ENCODE measurements at places on chromosomes 7 and 10. TPM values are rescaled to one million over a fixed set of nuclear protein-coding genes. Genes with fewer than 3 reads are reported as not detected.

Gene CDHR1
- 0.02 TPM for polyA plus RNA-seq

Gene CPA1
- not detected for polyA plus RNA-seq

Gene OPALIN
- polyA plus RNA-seq, result not detected

Gene PODXL
- polyA plus RNA-seq, result 0.27 TPM

GRCh38 chr10:125399289-125399688, 238.9 kb upstream of the CTBP2 start:
- no peak for DNase-seq
- H3K36me3 ChIP-seq, result no peaks in the 10 kb centered on the region
- H3K4me1 ChIP-seq, result no peaks in the 10 kb centered on the region
- H3K4me3 ChIP-seq, result no peak overlapping the region
- H3K27me3 ChIP-seq, result no peaks in the 10 kb centered on the region

GRCh38 chr10:130481936-130482335, 345.7 kb downstream of the GLRX3 start:
- DNase-seq, result no peak
- H3K36me3 ChIP-seq, result no peaks in the 10 kb centered on the region
- no peak overlapping the region for H3K27ac ChIP-seq
- no peaks in the 10 kb centered on the region for H3K27me3 ChIP-seq

DNA sequence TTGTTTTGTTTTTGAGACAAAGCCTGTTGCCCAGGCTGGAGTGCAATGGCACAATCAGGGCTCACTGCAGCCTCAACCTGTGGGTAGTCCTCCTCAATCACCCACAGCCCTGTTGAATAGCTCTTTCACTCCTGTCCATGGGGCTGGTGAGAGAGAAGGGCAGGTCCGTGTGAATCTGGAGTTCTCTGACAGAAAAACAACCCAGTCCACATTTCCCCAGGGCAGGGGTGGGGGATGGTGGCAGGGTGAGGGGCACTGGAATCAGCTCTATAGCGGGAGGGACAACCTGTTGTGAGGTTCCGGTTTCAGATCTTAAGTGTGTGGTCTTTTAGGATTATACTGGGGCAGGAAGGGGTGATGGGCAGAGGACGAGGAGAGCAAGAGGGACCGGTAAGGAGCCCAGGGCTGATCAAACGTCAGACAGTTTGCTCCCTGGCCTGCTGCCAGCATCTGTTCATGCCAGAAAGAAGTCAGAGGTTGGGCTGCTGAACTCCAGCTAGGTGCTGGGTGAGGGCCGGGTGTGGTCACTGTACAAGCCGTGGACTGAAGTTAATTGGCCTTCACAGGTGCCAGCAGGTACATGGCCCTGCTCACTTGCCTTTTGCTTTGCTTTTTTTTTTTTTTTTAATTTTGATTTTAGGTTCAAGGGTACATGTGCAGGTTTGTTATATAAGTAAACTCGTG, 33.2 kb upstream of the MKRN1 start:
- H3K4me3 ChIP-seq, result no peak overlapping the region
- DNase-seq, result no peak
- no peaks in the 10 kb centered on the region for H3K4me1 ChIP-seq
- H3K27ac ChIP-seq, result no peak overlapping the region
- no peaks in the 10 kb centered on the region for H3K27me3 ChIP-seq

DNA sequence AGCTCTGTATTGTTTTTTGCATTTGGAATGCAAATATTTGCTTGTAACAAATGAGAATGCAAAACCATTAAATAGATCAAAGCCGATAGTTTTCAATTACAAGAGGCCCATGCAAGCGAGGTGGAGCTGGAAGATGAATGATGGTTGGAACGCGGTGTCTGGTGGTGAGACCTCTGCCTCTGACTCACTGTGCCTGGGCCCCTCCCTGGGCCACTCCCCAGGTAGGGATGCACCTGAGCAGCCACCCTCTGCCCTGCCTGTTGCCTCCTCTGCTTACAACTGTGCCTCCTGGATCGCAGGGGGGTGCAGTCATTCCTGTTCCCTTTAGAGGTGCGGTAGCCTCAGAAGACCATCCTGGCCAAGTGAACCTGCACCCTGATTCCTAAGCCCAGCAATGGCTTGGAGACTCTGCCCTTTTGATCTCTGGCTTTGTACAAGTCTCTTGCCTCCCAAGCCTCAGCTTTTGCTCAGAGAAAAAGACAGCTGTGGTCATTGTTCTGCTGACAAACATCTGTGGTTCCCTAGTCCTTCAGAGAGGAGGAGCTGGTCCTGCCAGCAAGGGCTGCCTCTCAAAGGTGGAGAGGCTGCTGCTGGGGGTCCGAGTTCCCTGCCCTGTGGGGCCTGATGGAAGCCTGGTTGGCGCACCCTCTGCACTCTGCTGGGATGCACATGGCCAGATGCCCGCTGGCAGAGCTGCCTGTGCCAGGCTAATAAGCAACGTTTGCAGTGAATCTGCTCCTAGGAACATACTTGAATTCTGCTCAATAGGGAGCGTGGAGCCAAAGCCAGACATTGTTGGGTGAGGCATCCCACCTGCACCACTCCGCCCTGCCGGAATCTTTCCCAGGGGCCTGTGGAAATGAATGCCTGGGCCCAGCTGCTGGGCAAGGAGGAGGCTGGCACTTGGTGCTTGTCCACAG, 126.3 kb upstream of the TCERG1L start:
- no peaks in the 10 kb centered on the region for H3K4me1 ChIP-seq
- DNase-seq, result no peak
- no peaks in the 10 kb centered on the region for H3K36me3 ChIP-seq
- H3K4me3 ChIP-seq, result no peak overlapping the region
- no peaks in the 10 kb centered on the region for H3K27me3 ChIP-seq
- H3K27ac ChIP-seq, result no peak overlapping the region

GRCh38 chr7:105647591-105647990, 66.3 kb upstream of the EFCAB10 start:
- no peak overlapping the region for H3K4me3 ChIP-seq
- H3K27ac ChIP-seq, result no peak overlapping the region
- no peaks in the 10 kb centered on the region for H3K4me1 ChIP-seq
- no peaks in the 10 kb centered on the region for H3K36me3 ChIP-seq
- no peaks in the 10 kb centered on the region for H3K27me3 ChIP-seq
